ENCODE measurements at places on chromosomes 5 and 9.

DNA sequence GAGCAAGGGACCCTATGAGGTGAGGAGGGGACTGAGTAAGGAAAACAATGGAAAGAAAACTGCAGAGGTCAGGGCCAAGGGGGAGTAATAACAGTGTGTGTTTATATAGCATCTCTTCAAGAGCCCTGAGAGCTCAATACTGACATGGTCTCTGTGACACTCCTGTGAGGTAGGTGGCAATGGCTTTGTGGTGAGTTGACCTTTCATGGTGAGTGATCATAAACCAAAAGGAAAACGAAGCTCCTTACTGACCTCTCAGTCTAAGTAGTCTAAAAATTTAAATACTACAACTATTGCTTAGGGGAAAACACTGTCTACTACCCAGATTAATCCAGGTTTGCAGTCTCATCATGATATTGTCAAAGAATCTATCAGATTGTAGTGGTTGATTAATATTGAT is 130.9 kb downstream of the SNCAIP start:
- DNase-seq = no peak

DNA sequence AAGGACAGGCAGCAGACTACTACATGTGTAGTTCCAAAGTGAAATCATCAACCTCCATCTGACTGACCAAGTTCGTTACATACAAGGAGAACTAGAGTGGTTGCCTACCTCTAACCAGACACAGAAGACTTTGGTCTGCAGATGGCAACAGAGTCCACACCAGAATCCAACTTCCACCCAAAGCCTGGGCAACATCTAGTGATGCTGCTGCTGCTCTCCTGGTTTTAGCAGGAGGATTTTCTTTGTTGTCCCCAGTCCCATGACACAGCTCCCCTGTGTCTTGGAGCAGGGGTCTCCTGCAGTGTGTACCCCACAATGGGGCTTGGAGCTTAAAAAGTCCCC is 46.4 kb upstream of the APC start:
- DNase-seq = no peak

DNA sequence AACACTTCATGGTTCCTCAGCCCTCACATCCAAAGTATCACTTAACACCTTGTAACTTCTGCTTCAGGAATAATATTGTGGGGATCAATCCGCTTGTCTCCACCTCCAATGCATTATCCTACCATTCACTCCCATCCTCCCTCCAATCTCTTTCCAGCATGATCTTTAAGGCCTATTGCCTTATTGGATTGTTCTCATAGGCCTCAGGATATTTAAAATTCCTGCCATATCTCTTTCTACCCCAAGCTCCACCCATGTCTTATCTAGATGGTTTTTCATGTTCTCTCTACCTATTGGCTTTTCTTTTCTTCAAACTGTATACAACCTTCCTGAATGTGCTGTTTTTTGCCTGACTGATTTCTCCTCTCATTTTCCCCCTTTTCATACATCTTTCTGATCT is 7.2 kb downstream of the KDM4C start:
- DNase-seq = no peak

DNA sequence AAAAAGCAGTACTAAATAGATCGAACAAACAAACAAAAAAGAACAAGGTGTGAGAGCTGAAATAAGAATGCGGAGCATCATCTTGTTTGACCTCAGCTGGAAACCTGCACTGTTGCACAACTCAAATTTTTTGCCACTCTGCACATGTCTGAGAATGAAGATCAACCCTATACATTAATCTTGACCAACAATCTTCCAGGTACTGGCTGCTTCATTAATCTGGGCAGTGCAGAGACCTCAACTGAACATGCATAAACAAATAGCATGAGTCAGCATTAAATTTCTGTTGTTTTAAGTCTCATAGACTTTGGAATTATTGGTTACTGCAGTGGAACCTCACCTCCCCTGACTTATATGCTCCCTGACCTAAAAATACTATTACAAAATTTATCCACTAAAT is 114.6 kb upstream of the FTMT start:
- DNase-seq = no peak

- DNase-seq = no peak
These were observed 12.7 kb downstream of the PRR7 start for GRCh38 chr5:177459357-177459756.

GRCh38 chr9:131731644-131732043 is 8.2 kb downstream of the RAPGEF1 start:
- DNase-seq = no peak

DNA sequence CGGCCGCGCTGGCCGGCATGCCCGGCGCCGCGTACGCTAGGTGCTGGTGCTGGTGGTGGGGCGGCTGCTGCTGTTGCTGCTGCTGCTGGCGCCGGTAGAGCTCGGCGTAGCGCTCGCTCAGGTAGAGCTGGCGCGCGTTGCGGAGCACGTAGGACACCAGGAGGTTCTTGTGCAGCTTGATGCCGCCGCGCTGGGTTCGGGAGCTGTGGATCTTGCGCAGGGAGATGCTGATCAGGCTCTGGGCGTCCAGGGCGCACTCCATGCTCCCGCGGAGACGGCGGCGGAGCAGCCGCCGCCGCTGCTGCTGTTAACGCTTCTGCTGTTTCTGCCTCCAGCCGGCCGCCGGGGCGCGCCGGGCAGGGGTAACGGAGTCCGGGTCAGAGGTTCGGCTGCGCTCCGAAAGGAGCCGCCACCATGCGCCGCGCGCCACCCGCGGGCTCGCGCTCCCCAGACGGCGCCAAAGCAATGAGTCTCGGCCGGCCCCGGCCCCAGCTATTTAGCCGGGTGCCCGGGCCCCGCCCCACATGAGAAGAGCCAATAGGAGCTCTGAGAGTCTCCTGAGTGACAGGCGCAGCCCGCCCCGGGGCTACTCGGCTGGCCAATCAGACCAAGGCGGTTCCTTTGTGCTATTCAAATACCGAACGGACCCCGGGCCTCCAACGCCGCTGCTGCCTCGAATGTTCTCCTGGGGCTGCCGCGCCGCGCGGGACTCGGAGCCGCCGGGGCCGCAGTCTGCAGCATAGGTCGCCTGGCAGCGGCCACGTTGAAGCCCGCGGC is at the start of gene IER5L:
Gene IER5L, minus strand, starts transcription at position 471 of the 777 bp plus-strand sequence. Its CDS starts 209 bp downstream, at position 262.
- DNase-seq = peak; percentile 96

DNA sequence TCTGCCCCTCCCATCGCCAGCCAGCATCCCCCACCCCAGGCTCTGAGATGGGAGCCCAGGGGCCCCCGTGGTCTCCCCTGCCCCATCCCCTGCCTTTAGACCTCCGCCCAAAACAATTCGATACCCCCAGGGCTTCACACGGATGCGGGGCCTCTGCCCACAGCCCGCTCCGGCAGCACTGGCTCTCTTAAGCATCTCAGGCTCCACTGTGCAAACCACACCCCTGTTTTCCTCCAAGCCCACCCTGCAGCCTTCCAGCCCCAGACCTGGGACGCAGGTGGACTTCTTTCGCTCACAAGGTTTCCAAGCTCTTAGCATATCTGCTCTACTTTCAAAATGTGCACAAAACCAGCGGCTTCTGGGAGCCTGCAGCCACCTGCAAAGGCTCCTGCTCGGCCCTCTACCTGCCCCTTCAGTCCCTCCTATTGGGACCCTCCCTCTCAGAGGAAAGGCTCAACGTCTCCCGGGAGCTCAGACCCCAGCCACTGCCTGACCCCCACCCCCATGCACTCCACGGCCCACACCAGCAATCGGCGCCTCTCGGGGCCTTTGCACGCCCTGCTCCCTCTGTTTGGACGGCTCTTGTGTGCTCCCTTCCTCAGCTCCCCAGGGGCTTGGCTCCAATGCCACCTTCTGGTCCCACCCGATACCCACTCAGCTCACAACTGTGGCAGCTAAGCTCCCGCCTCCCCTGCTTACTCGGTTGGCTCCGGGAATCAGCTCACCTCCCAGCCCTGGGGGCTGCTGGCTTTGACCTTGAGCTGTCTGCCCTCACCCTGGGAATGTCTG is 918 bp upstream of the SLC9A3 start:
- no peak for DNase-seq

DNA sequence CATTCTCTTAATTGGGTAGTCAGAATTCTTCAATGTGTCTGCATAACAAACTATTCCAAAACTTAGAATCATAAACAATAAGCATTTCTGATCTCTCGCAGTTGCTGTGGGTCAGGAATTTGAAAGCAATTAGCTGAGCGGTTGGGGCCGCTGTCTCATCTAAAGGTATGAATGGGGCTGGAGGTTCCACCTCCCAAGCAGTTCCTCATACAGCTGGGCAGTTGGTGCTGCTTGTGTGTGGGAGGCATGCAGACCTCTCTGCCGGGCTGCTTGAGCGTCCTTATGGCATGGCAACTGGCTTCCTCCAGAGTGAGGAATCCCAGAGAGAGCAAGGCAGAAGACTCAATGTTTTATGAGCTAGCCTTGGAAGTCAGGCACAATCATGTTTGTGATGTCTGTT is 30.2 kb upstream of the SEMA4D start:
- DNase-seq = no peak

DNA sequence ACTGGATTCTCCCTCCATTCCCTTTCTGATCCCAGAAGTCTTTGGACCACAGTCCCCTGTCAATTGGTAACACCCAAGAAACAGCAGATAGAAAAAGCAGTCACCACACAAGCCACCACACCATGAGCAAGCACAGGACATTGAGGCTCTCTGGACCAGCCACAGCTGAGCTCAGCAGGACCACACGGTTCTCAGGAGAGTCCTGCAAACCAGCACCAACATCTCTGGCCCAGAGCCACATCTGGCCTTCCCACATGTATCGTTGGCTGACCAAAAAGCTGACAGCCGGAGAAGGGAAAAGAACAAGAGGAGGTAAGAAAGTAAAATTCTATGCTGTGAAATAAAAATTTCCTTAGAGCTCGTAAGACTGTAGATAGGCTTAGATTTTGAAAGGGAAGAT is 56.7 kb downstream of the KLHL3 start:
- DNase-seq = no peak

GRCh38 chr9:130893341-130894101 is 3.1 kb downstream of the QRFP start:
- DNase-seq = no peak

- DNase-seq = peak; percentile 68
These were observed 684 bp downstream of the DNAJA1 start for GRCh38 chr9:33025572-33026342.

DNA sequence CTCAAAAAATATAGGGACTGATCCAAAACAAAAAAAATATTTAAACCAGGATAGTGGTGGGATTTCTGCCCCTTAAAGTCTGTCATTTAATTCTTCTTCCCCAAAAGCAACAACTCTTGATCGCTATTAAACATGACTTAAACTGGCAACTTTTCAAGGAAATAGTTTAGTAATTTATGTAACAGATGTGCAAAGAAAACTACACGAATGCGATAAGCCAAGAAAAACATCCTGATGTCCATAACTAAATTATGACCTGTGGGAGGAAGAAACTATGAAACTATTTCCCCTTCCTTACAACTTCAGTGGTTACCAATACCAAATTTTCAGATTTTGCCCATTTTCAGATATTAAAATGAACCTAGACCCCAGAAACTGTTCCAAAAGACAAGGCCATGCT is 31.5 kb downstream of the CLINT1 start:
- no peak for DNase-seq

GRCh38 chr5:119187776-119188529 is 117.1 kb downstream of the DMXL1 start:
- no peak for DNase-seq

DNA sequence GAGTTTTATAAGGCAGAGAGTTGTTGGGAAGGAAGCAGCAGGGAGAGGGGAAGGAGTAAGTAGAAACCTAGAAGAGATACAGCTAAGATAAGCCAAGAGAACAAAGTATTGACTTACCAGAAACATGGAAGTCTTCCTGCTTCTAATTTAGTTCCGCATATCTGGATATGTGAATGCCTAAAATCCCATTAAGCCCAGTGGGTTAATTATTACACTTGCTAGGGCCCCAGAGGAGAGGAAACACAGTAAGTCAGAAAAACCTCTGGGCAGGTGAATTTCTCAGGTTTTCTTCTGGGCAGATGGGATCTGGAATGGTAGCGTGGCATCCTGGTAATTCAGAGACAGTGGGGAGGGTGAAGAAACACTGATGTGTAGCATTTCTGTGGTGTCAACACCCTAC is 104.7 kb upstream of the GABRP start:
- DNase-seq = no peak

All from globus pallidus (tissue), 1 donor.